Activated naive CD8-positive, alpha-beta T cell treated with anti-CD3 and anti-CD28 coated beads, Interleukin-2, amount 10 ng/mL, durations not matched to agents 7 days and 5 days (primary cell): ENCODE measurements at places on chromosomes 5 and 9. TPM values are rescaled to one million over a fixed set of nuclear protein-coding genes. Genes with fewer than 3 reads are reported as not detected.

The COL27A1 gene
- 1.7 TPM for total RNA-seq

The DNAJB5 gene
- total RNA-seq: 5.0 TPM

The TCF7 gene
- total RNA-seq: 315 TPM

The TMEM174 gene
- not detected for total RNA-seq

The PHF24 gene
- not detected for total RNA-seq

The MEIKIN gene
- total RNA-seq: 0.55 TPM

GRCh38 chr5:7876867-7877266 lies 7.9 kb downstream of the MTRR start:
- no peak overlapping the region for H3K4me3 ChIP-seq
- H3K27ac ChIP-seq: no peak overlapping the region
- H3K4me1 ChIP-seq: peaks cover 32% of the 10 kb centered on the region
- no peaks in the 10 kb centered on the region for H3K27me3 ChIP-seq

DNA sequence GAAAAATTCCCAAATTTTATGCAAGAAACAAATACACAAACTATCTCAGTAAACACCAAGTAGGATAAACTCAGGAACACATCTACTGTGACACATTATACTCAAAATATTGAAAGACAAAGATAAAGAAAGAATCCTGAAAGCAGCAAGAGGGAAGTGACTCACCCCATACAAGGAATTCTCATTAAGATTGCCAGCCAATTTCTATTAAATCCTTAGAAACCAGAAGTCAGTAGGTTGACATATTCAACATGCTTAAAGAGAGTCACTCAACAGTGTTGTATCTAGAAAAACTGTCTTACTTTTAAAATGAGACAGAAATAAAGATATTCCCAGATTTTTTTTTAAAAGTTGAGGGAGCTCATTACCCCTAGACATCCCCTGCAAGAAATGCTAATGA lies 15.5 kb downstream of the SPATA31E1 start:
- no peak for DNase-seq
- no peaks in the 10 kb centered on the region for H3K36me3 ChIP-seq
- peaks cover 14% of the 10 kb centered on the region for H3K27me3 ChIP-seq
- no peak overlapping the region for H3K4me3 ChIP-seq
- no peaks in the 10 kb centered on the region for H3K4me1 ChIP-seq

- peaks cover 9% of the 10 kb centered on the region for H3K36me3 ChIP-seq
- H3K27me3 ChIP-seq: no peaks in the 10 kb centered on the region
- DNase-seq: no peak
These were observed 108.8 kb upstream of the LRRTM2 start for GRCh38 chr5:138983984-138984383.

DNA sequence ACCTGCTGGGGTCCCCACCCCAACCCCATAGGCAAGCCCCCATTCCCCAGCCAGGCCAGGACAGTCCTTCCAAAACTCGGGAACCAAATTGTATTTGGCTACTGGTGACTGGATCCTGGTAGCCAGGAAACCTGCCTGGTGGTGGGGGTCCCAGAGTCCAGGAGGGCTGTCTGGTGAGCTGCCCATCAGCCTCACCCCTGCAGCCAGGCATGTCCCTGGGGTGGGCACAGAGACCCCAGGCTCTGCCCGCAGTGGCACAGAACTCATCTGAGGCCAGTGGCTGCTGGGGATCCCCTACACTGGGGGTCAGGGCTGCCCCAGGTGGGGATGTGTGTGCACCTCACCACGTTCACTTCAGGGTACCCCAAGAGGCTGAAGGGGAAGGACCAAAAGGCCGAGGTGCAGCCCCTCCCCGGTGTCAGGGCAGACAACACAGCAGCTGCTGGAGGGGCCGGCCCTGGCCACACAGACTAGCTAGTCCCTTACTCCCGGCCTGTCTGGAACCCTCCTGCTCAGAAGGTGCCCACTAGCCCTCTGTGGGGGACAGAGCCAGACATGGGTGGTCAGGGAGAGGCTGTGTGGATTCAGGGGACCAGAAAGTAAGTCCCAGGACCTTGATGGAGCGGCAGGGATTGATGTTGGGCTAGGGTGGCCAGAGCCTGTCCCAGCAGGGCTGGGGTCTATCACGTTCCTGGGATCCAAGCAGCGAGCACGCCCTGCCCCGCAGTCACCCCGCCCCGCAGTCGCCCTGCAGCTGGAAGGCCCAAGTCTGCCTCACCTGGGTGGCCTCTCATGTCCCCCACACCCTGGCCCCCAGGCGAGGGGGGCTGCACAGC lies 91.5 kb downstream of the KCNT1 start:
- no peak for DNase-seq
- H3K27ac ChIP-seq: no peak overlapping the region
- H3K27me3 ChIP-seq: no peaks in the 10 kb centered on the region

DNA sequence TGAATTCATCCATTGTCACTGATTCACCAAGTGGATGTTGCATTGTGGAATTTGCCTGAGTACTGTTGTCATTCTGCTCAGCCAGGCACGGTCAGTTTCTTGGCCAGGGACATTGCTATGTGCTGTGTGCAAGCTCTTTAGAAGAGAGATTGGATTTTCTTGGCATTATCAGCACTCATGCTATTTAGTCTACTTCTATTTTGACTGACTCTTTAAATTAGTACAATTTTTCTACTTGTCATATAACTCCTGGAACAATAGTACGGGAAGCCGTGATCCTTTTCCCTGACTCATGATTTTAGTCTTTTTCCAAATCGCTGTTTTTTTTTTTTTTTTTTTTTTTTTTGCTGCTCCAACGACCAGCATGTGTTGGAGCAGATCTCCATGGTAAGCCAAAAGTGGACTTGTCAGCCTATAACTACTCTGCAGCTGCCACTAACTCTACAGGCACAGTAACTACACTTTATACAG lies 129.7 kb downstream of the CDC42SE2 start:
- no peaks in the 10 kb centered on the region for H3K27me3 ChIP-seq
- peaks cover 64% of the 10 kb centered on the region for H3K36me3 ChIP-seq
- H3K4me3 ChIP-seq: peak overlapping the region; percentile 68
- peak overlapping the region; percentile 86 for H3K27ac ChIP-seq
- no peak for DNase-seq
- peaks cover 58% of the 10 kb centered on the region for H3K4me1 ChIP-seq

DNA sequence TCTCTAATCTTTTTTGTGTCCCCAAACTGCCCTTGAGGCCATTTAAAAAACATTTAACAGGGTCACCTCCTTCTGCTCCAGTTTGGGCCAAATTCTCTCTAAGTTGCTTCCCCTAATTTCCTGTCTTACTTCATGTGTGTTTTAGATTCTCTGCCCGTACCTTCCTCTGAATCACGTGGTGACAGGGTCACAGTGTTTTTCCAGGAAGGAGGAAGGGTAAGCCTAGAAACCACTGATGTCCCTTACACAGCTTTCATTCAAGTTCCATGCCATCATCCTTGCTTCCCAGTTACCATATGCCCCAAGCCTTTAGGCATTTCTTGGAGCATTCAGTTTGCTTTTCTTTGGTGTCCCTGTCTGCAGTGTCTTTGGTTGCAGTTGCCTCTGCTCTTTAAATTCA lies 42.4 kb upstream of the MACIR start:
- peak overlapping the region; percentile 56 for H3K4me3 ChIP-seq
- peaks cover 21% of the 10 kb centered on the region for H3K4me1 ChIP-seq
- H3K27ac ChIP-seq: peak overlapping the region; percentile 81
- peaks cover 11% of the 10 kb centered on the region for H3K36me3 ChIP-seq

- no peaks in the 10 kb centered on the region for H3K36me3 ChIP-seq
- no peaks in the 10 kb centered on the region for H3K4me1 ChIP-seq
- DNase-seq: no peak
- H3K27ac ChIP-seq: no peak overlapping the region
- H3K27me3 ChIP-seq: no peaks in the 10 kb centered on the region
These were observed 47.0 kb downstream of the SEMA6A start for GRCh38 chr5:116527582-116527981.

- no peaks in the 10 kb centered on the region for H3K4me1 ChIP-seq
- H3K36me3 ChIP-seq: no peaks in the 10 kb centered on the region
- no peaks in the 10 kb centered on the region for H3K27me3 ChIP-seq
- no peak overlapping the region for H3K4me3 ChIP-seq
These were observed 403.2 kb downstream of the KIF4B start for GRCh38 chr5:155416765-155417164.

DNA sequence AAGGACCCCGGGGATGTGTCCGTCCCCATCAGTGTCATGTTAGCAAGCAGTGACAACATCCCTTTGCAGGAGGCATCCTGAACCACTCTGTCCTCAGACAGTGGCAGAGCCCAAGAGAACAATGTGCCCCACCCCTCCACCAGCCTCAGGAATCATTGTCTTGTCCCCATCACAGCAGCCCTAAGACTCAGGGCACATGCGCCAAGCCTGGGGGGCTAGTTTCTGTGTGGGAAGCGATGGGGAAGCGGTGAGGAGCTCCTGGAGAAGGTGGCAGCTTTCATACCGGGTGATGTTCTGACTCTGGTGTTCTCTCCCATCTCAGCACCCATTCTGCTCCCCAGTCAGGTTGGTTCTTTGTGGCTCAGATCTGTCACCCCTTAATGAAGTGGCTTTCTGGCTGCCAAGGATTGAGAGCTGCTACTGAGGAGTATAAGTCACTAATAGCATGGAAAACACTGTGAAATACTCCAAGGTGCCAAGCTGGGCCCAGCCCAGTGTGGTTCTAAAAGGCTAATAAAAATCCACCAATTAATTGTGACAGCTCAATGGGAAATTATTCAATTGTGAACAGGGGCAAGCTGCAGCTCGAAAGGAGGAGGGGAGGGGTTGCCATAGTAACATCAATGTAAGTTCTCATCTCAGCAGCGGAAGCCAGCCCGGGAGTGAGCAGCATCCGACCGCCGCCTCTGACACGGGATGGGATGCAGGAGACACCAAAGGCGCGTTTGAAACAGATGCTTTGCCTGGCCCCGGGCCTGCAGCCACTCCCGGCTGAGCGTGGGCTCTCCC lies 4.7 kb downstream of the QRFP start:
- no peak overlapping the region for H3K27ac ChIP-seq
- no peak for DNase-seq
- H3K4me3 ChIP-seq: no peak overlapping the region
- no peaks in the 10 kb centered on the region for H3K4me1 ChIP-seq
- no peaks in the 10 kb centered on the region for H3K27me3 ChIP-seq

- no peak overlapping the region for H3K4me3 ChIP-seq
- no peaks in the 10 kb centered on the region for H3K36me3 ChIP-seq
- H3K27me3 ChIP-seq: peaks cover 11% of the 10 kb centered on the region
- H3K4me1 ChIP-seq: no peaks in the 10 kb centered on the region
- no peak overlapping the region for H3K27ac ChIP-seq
These were observed 10.4 kb downstream of the ABLIM3 start for GRCh38 chr5:149151717-149152116.

DNA sequence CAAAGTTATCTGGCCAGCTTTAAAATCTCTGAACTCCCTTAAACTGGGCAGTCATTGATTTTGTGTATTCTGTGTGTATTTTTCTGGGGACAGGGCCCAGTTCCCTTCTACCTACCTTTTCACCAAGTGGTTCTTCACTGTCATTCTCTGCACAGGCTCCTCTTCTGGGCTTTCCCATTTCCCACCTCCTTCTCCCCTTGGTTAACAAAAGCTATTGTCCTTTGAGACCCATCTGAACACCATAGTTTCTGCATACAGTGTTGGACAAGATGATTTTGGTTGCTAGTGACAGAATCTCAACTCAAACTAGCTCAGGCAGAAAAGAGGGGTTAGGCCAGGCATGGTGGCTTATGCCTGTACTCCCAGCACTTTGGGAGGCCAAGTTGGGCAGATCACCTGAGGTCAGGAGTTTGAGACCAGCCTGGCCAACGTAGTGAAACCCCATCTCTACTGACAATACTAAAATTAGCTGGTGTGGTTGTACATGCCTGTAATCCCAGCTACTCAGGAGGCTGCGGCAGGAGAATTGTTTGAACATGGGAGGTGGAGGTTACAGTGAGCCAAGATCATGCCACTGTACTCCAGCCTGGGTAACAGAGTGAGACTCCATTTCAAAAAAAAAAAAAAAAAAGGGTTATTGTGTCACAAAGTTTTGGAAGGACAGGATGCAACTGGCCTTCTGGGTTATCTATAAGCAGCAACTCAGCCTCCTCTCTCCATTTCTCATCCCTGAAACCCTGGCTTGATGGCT lies 31.0 kb upstream of the ANKRD34B start:
- H3K4me1 ChIP-seq: no peaks in the 10 kb centered on the region
- no peaks in the 10 kb centered on the region for H3K36me3 ChIP-seq
- peaks cover 4% of the 10 kb centered on the region for H3K27me3 ChIP-seq
- DNase-seq: no peak

DNA sequence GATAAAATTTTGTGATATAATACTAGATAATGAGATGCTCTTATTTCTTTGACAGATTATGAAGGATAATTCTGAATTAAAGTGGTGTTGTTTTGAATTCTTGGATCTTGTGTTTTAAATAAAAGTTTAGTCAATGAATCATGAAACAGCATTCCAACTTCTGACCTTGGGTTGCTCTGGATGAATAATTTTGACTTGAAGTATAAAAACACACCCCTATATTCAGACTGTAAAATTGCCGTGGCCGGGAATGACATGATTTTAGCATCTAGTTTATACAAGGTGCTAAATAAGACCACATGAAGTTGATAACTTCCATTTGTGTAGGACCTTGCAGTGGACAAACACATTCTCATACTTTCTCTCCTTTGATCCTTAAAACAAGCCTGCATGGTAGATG lies 67.2 kb upstream of the DAP start:
- no peaks in the 10 kb centered on the region for H3K36me3 ChIP-seq
- no peak for DNase-seq
- peaks cover 5% of the 10 kb centered on the region for H3K27me3 ChIP-seq
- H3K4me3 ChIP-seq: no peak overlapping the region

GRCh38 chr5:36180556-36181350 lies 28.8 kb downstream of the SKP2 start:
- no peaks in the 10 kb centered on the region for H3K27me3 ChIP-seq
- no peak overlapping the region for H3K27ac ChIP-seq
- H3K4me1 ChIP-seq: peaks cover 1% of the 10 kb centered on the region
- H3K4me3 ChIP-seq: no peak overlapping the region

- peaks cover 9% of the 10 kb centered on the region for H3K27me3 ChIP-seq
- peaks cover 48% of the 10 kb centered on the region for H3K4me1 ChIP-seq
- peaks cover 7% of the 10 kb centered on the region for H3K36me3 ChIP-seq
- H3K27ac ChIP-seq: peak within 1 kb of the TSS; percentile 99
These were observed at the start of gene IQGAP2 for GRCh38 chr5:76402886-76403765. IQGAP2 (plus strand) TSS chr5:76403285; CDS start chr5:76403546, 261 bp downstream.

DNA sequence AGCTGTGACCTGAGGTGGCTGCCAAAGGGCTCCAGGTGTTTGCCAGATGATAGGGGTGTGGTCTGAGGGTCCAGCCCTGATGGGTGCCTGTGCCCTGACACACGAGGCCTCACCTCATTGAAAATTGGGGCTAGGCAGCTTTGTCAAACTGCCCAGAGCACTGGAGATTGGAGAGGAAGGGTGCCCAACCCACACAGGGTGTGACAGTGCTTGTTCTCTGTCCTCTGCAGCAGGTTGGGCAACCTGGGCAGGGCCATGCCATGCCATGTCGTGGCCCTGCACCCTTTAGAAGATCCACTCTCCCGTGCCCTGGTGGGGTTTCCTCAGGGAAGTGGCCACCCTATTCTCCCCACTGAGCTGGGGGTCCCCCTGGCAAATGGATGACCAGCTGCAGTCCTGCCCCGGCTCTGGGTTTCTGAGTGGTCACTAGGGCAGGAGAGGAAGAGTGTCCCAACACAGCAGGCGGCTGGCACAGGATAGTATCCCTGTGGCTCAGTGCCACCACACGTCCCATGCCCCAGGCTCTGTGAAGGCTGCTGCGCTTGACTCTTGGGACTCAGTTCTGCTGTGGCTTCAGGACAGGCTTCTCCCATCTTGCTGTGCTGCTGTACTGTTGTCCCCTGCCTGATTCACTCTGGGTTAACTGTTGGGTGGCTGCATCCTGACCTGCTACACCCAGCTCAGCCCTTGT lies 100.8 kb upstream of the PITX1 start:
- H3K27ac ChIP-seq: no peak overlapping the region
- H3K36me3 ChIP-seq: no peaks in the 10 kb centered on the region
- no peaks in the 10 kb centered on the region for H3K4me1 ChIP-seq
- DNase-seq: no peak
- H3K4me3 ChIP-seq: no peak overlapping the region
- H3K27me3 ChIP-seq: peaks cover 11% of the 10 kb centered on the region
